A549 treated with CORT108297 at 1 μM for 4 hours (cell line): ENCODE measurements at places on chromosomes 3 and 15. TPM values are rescaled to one million over a fixed set of nuclear protein-coding genes. Genes with fewer than 3 reads are reported as not detected.

Gene NECTIN3
- 19.9 to 31.8 TPM (median 25.2 TPM) in 5 replicates for total RNA-seq

Gene C3orf70
- total RNA-seq: 0.01 to 0.02 TPM in 2 of 5 replicates, not detected in the others

Gene CLASP2
- total RNA-seq: 13.8 to 23.1 TPM (median 17.7 TPM) in 5 replicates

Gene P2RY13
- not detected in 5 replicates for total RNA-seq

Gene LRRK1
- 17.8 to 23.8 TPM (median 23.0 TPM) in 5 replicates for total RNA-seq

Gene MUSTN1
- total RNA-seq: 0.19 to 0.28 TPM (median 0.21 TPM) in 3 of 5 replicates, not detected in the others

Gene PLAAT1
- total RNA-seq: 0.09 to 0.14 TPM in 2 of 5 replicates, not detected in the others

Gene PLA2G4E
- 0.02 TPM in 1 of 5 replicates, not detected in the others for total RNA-seq

Gene FBXO40
- not detected in 5 replicates for total RNA-seq

Gene EFCC1
- 0.03 TPM in 1 of 5 replicates, not detected in the others for total RNA-seq

Gene SNTN
- not detected in 5 replicates for total RNA-seq

Gene STX19
- 0.08 to 0.09 TPM in 2 of 5 replicates, not detected in the others for total RNA-seq

Gene ACKR2
- 0.05 to 0.13 TPM (median 0.07 TPM) in 3 of 5 replicates, not detected in the others for total RNA-seq

Gene CDHR4
- 0.12 to 0.65 TPM (median 0.43 TPM) in 5 replicates for total RNA-seq

Gene LRRC2
- not detected in 5 replicates for total RNA-seq

Gene SAMMSON
- total RNA-seq: not detected in 5 replicates

Gene SLC22A14
- total RNA-seq: 0.03 to 0.07 TPM (median 0.03 TPM) in 3 of 5 replicates, not detected in the others

Gene GOLGA8J
- 0.06 to 0.07 TPM (median 0.06 TPM) in 3 of 5 replicates, not detected in the others for total RNA-seq

Gene MYL3
- 0.12 to 0.25 TPM in 2 of 5 replicates, not detected in the others for total RNA-seq

Gene FETUB
- 0.10 to 0.25 TPM (median 0.16 TPM) in 4 of 5 replicates, not detected in the other for total RNA-seq

Gene ASB14
- not detected in 5 replicates for total RNA-seq

Gene RARB
- total RNA-seq: 5.5 to 10.8 TPM (median 10.4 TPM) in 5 replicates

Gene DUOXA1
- total RNA-seq: 0.08 to 0.17 TPM (median 0.12 TPM) in 5 replicates

Gene CFAP92
- 0.06 TPM in 1 of 5 replicates, not detected in the others for total RNA-seq

Gene AEN
- total RNA-seq: 72.0 to 99.0 TPM (median 83.3 TPM) in 5 replicates

Gene BCHE
- total RNA-seq: 0.83 to 1.3 TPM (median 0.93 TPM) in 5 replicates

Gene LIPC
- 0.07 to 0.11 TPM (median 0.09 TPM) in 3 of 5 replicates, not detected in the others for total RNA-seq

Gene HES1
- total RNA-seq: 11.4 to 14.5 TPM (median 12.6 TPM) in 5 replicates

Gene RETNLB
- total RNA-seq: not detected in 5 replicates

Gene SPRED1
- 7.3 to 9.5 TPM (median 8.6 TPM) in 5 replicates for total RNA-seq

Gene TM4SF1
- total RNA-seq: 1,236 to 1,908 TPM (median 1,489 TPM) in 5 replicates

Gene ATP13A4
- total RNA-seq: 0.06 TPM in 1 of 5 replicates, not detected in the others

Gene RBP2
- total RNA-seq: not detected in 5 replicates

Gene TNNC1
- total RNA-seq: 0.92 to 1.5 TPM (median 1.2 TPM) in 5 replicates

Gene IL20RB
- total RNA-seq: 0.59 to 0.91 TPM (median 0.83 TPM) in 5 replicates

Gene ADGRG7
- not detected in 5 replicates for total RNA-seq

Gene MYLK
- 13.5 to 21.9 TPM (median 16.0 TPM) in 5 replicates for total RNA-seq

Gene SLC28A2
- not detected in 5 replicates for total RNA-seq

Gene NMB
- total RNA-seq: 15.7 to 26.4 TPM (median 24.2 TPM) in 5 replicates

Gene GHSR
- total RNA-seq: not detected in 5 replicates

Gene TGFBR2
- total RNA-seq: 45.8 to 52.6 TPM (median 49.8 TPM) in 5 replicates

Gene SLCO2A1
- total RNA-seq: 0.01 to 0.09 TPM (median 0.02 TPM) in 5 replicates

Gene NR2E3
- 0.12 to 0.39 TPM (median 0.21 TPM) in 5 replicates for total RNA-seq

Gene NOX5
- 0.10 to 0.30 TPM (median 0.24 TPM) in 5 replicates for total RNA-seq

Gene GOLGA8R
- total RNA-seq: 0.12 to 0.35 TPM (median 0.26 TPM) in 5 replicates
